ENCODE measurements at places on chromosomes 7 and 10.

- no peak for DNase-seq
Observed at GRCh38 chr7:128275681-128276080, 34.6 kb downstream of the LEP start.

DNA sequence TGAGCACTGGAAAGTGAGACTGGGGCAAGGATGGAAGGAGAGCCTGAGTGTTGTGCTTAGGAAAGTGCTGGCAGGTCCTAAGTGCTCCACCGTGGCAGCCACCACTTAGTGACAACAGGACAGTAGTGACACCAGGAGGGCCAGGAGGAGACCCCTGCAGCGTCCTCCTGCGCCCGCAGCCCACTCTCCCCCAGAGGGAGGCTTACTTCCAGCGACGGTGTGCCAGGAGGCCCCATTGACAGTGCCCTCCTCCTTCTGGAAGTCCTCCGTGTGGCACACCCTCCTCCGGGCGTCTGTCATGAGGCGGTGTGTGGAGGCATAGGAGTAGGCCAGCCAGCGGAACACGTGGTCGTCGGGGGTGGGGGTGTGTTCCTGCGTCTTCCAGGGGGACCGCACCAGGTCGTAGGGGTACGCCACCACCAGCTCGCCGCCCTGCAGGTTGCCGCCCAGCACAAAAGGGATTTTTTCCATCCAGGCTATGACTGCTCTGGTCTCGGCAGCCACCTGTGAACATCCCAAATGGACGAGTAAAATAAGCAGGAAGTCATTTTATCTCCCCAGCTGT, 95.6 kb downstream of the GPR26 start:
- no peak for DNase-seq

DNA sequence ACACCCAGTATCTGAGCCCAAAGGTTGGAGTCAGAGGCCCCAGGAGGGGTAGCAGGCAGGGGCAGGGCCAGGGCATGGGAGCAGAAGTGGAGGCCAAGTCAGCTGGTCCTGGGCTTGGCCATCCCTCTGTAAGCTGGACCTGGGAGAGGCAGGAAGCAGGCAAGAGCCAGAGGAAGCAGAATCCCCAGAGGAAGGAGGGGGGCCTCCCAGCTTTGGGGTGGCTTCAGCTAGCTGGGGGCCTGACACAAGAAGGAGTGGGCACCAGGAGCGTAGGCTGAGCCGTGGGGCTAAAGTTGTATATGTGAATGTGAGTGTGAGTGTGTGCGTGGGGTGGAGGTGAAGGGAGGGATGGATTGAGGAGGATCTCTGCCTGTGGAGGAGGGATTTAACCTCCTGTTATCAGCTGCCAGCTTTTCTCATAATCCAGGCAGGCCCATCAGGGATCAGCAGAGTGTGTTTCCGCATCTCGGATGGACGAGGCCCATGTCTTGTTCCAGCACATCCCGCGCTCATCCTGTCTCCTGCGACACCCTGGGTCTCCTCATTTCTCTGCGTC, 54.0 kb downstream of the NEURL1 start:
- DNase-seq: no peak

DNA sequence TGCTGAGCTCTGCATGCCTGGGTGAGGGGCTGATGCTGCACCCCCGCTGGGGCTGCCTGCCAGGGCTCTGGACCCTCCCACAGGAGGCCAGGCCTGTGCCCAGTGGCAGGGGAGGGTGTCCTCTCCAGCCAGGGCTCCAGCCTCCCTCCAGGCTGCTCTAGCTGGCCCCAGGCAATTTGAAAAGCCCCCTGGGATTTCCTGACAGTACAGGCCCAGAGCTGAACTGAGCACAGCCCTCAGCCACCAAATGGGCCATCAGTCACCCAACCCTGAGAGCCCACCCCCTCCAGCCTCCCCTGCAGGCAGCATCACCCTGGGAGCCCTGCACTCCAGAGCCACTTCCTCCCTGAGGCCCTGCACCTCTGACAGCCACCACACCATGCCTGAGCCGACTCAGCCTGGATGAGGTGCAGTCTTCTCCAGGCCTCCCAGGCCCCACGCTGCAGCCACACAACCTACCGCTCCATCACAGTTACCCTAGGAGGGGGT, 101.8 kb upstream of the RET start:
- DNase-seq: no peak

GRCh38 chr7:127460077-127460476, 67.6 kb upstream of the ZNF800 start:
- no peak for DNase-seq

GRCh38 chr7:151740081-151740851, 136.6 kb downstream of the PRKAG2 start:
- no peak for DNase-seq

GRCh38 chr7:37450035-37450434, 1.4 kb upstream of the ELMO1 start:
- DNase-seq: no peak

- peak; percentile 43 for DNase-seq
Observed at GRCh38 chr10:69629897-69630650, at the start of gene FAM241B. TSS of gene FAM241B (plus strand) at chr10:69630247. CDS start at chr10:69631744, 1,497 bp downstream.

DNA sequence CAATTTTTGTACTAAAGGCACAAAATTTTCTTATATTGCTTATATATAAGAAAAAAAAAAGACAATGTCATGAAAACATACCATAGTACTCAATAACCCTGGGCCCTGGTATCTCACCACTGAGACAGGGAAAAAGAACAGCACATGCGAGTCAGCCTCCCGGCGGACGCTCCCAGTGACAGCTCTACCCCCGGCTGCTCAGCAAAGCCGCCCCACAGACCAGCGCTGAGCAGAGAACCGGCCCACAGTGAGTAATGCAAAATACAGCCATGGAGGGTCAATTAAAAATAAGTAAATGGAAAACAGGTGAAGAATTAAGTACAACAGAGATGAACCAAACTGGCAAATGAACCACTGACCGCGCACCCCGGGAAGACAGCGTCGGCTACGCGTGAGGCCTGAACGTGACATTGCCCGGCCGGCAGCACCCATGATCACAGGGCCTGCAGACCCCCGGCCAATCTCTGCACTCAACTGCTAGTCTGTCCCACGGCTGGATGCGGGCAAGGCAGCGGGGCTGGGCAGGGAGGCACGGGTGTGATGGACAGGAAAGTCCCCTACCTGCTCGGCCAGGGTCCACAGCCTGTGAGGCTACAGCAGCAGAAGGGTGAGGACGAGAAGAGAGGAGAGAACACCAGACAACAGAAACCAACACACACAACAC, 175.9 kb downstream of the ZMYND11 start:
- peak; percentile 5 for DNase-seq

DNA sequence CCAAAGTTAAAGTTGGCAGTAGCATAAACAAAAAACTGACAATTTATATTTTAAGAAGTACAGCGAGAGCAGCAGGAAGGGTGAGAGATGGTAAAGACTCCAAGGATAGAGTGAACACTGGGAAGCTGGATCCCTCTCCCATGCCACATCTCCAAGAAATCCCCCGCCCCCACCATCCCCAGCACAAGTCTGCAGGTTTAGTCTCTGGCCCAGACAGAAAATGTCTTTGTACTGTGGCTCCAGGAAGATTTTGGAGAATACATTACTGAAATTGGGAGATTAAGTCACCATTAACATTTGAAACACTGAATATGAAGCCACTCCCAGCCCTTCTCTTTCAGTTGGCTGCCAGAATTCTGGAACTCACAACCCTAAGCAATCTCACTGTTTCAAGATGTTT, 140.3 kb downstream of the MACC1 start:
- DNase-seq: no peak

All from EL (cell line).